SK-N-SH (cell line): ENCODE measurements at places on chromosomes 12 and 14. TPM values are rescaled to one million over a fixed set of nuclear protein-coding genes. Genes with fewer than 3 reads are reported as not detected.

The TXNRD1 gene
- polyA plus RNA-seq: 143 and 220 TPM in 2 replicates

DNA sequence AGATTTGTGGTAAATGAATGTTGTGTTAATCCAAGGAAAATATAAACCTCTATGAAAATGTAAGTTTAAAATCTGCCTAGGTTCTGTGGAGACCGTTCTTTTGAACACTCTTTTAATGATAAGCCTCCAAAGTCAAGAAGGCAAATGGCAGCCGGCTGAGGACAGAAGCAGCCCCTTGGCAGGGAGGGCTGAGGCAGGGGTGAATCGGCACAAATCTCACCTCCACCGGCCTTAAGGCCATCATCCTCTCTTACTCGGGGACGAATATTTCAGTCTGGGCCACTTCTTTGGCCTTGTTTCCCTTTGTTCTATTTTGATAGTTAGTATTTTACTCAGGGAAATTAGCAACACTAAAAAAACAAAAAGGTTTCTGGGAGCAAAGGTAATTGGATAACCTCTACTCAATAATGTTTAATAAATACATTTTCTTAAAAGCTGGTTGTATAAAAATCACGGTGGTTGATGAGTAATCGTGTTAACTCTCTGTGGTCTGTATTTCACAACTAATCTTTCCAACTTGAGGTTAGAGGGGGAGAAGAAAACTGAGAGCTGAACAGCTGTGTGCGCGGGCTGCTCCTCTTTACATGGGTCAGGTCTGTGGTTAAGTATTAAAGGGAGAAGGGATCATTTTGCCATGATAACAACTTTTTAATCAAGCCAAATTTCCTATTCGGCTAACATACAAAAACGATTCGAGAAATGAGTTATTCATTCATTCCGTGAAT lies 18.6 kb downstream of the LGMN start:
- DNase-seq: no peak

GRCh38 chr12:104692557-104693218 lies 235.9 kb downstream of the CHST11 start:
- no peak for DNase-seq

DNA sequence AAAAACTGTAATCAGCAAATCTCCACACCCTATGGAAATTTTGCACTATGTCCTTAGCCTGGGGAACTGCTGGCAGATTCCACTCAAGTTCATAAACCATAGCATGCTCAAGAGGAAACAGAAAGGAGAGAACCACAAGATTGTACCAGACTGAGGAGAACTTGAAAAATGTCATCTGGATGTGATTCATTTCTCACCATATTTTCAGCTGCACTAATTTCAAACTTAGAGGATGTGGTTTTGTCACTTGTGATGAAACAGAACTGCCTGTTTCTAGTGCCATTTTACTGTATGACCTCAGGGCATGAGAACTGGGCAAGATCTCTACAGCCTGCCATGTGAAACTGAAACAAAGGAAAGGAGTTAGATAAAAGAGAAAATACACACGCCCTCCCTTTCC lies 1493.1 kb upstream of the FLRT2 start:
- no peak for DNase-seq

The SPX gene
- not detected in 2 replicates for polyA plus RNA-seq

DNA sequence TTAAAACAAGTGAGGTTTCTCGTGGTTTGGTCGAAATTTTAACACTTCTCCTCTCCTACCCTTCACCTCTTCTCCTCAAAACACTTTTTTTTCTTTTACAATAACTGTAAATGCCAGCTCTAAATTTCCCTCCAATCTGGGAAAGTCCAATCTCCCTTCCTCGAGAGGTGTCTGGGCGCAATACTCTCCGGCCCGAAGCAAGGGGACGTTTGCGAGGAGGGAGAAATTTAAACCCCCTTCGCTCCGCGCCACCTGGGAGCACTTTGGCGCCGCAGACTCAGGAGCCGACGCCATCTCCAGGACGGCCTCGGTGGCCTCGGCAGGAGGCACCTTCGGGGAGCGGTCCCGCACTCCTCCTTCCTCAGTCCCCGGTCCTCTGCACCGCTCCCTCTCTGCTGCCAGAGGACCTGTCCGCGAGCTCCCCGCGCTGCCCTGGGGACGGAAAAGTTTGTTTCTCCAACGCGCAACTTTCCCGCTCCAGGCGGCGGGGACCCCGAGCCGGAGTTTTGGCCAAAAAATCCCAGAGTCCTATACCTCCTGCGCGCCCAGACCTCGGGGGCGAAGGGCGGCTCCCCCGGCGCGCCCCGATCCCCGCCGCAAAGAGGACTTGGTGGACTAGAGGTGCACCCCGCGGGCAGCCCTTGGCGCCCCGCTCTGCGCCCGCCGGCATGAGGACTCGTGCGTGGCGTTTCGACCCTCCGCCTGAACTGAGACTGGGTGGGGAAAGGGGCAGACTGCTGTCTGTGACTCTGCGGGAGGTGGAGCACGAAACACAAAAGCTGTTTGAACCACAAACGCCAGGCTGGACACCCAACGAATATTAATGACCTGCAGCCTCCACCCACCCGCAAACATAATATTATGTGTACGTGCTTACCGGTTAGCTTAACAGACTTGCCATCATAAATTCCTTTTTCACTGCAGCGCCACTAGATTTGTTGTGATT lies 95.2 kb upstream of the HMGA2 start:
- no peak for DNase-seq

The FOXG1 gene
- polyA plus RNA-seq: not detected in 2 replicates

GRCh38 chr12:25894759-25895158 lies 63.7 kb upstream of the RASSF8 start:
- DNase-seq: no peak

- DNase-seq: no peak
Measured at GRCh38 chr14:22007363-22007762, 333.7 kb upstream of the OR4E1 start.

DNA sequence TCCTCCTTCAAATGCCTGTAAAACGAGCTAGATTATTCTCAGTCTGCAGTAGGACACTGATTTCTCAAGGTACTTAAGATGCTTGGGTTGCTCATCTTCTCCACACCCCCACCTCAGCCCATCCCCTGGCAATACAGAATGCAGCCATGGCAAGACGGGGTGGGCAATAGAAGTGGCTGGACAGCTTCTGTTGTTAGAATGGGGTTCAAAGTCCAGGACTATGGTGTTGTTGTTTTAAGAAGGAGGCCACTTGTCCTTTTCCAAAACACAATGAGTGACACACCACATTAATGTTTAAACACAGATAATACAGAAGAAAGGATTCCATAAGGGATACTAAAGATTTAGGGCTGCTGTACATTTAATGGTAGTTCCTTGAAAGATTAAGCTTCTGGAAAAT lies 188.9 kb upstream of the BCL2L14 start:
- no peak for DNase-seq

DNA sequence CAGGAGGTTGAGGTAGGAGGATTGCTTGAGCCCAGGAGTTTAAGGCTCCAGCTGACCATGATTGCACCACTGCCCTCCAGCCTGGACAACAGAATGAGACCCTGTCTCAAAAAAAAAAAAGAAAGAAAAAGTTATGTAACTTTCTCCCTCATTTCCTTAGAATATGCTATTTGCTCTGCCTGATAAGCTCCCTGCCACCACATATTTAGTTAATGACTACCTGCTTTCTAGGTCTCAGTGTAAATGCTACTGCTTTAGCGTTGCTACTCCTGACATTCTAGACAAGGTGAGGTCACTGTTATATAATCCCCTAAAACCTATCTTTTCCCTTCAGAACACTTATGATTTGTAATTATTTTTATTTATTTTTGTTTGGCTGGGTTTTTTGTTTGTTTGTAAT lies 86.3 kb upstream of the AMN1 start:
- no peak for DNase-seq

- DNase-seq: peak; percentile 43
Measured at GRCh38 chr14:97033556-97034081, 236.4 kb downstream of the VRK1 start.

DNA sequence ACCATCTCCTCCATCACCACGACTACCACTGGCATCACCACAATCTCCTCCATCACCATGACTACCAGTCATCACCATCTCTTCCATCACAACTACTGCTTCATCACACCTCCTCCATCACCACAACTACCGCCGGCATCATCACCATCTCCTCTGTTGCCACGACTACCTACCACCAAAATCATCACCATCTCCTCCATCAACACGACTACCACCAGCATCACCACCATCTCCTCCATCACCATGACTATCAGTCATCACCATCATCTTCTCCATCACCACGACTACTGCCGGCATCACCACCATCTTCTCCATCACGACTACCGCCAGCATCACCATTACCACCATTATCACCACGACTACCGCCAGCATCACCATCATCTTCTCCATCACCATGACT lies 89.5 kb downstream of the RIMBP2 start:
- DNase-seq: no peak

GRCh38 chr12:106049105-106049504 lies 89.6 kb downstream of the NUAK1 start:
- DNase-seq: no peak

GRCh38 chr12:93229494-93230325 lies 148.0 kb upstream of the NUDT4 start:
- peak; percentile 62 for DNase-seq

- DNase-seq: no peak
Measured at GRCh38 chr12:41606468-41607445, 418.6 kb downstream of the PDZRN4 start.

- no peak for DNase-seq
Measured at GRCh38 chr12:20350495-20350894, 17.8 kb upstream of the PDE3A start.

- DNase-seq: no peak
Measured at GRCh38 chr14:34277191-34277590, 184.8 kb downstream of the SPTSSA start.

GRCh38 chr12:3253682-3254275 lies 176.6 kb downstream of the TSPAN9 start:
- DNase-seq: no peak

The ATP5F1B gene
- 762 and 917 TPM in 2 replicates for polyA plus RNA-seq

DNA sequence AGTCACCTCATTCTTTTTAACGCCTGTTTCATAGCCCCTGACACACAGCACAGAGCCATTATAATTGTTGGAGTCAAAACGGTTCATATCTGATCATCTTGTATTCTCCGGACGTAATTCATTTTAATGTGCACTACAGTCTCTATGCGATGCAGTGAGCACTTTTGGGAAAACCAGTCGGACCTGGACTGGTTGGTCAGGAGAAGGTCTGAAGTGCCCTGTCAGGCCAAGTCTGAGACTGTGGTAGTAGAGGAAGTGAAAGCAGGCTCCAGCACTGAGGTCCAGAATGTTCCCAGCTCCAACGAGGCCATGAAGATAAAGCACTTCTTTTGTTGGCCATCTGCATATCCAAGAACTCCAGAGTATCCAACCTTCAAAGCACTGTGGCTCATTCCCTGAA lies 117.1 kb upstream of the NCOR2 start:
- peak; percentile 50 for DNase-seq

- DNase-seq: no peak
Measured at GRCh38 chr14:78107166-78107565, 63.0 kb upstream of the NRXN3 start.
